ENCODE measurements at places on chromosomes 5 and 9. TPM values are rescaled to one million over a fixed set of nuclear protein-coding genes. Genes with fewer than 3 reads are reported as not detected.

FRMD3 gene
- total RNA-seq: 2.8 TPM

SPINK1 gene
- total RNA-seq: not detected

ISL1 gene
- not detected for total RNA-seq

FOXD4 gene
- 0.16 TPM for total RNA-seq

Data from hair follicle dermal papilla cell (primary cell).